Lung microvascular endothelial cell (primary cell): ENCODE measurements at places on chromosomes 4 and X. TPM values are rescaled to one million over a fixed set of nuclear protein-coding genes. Genes with fewer than 3 reads are reported as not detected.
A peak's percentile ranks its signal among the peaks of the same experiment; 100 is the strongest.

ANK2 gene
- 35.1 and 55.8 TPM in 2 replicates for total RNA-seq

DNA sequence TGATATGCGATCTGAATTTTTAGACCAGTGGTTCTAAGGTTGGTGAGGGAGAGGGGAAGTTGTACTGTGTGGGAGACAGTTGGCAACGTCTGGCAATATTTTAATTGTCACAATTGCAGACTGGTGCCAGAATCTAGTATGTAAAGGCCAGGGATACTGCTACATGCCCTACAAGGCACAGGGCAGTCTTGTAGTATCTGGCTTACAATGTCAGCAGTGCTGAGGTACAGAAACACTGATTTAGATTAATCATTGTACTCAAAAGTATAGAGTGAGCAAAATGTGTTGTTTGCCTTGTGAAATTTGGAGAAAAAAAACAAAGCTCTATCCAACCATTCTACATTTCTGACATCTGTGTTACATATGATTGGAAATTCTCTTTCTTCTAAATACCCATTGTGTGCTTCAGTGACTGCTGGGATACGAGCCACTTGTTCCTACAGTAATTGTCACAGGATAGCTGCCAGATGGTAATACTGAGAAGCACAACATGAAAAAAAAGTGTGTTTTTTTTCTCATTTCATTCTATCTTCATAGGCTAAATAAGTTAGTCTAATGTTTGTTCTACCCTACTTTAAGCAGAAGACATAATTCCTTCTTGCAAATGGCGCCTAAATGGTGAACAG, 526.7 kb upstream of the AGA start:
- DNase-seq, result no peak

- no peak for DNase-seq
Measured at GRCh38 chr4:115433491-115433890, 320.1 kb upstream of the NDST4 start.

DNA sequence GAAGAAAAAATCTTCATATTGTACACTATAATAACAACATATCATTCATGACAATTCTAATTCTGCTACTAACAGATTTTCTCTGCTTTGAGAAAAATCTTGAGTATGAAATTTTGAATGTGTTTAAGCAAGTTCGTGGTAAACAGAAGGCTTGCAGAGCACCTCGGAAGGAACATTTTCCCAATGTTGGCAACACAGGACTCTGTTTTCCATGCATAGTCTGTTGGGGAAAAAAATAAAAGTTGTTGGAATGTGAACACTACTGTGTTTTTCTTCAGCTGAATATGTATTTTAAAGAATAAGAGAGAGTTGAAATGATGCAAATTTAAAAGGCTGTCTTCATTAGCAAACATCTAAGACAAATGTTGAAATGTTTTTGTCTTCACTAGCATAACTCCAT, 54.7 kb upstream of the ANXA10 start:
- DNase-seq, result no peak

CD99 gene
- 181 and 195 TPM in 2 replicates for total RNA-seq

- DNase-seq, result peak; percentile 49
Measured at GRCh38 chr4:76087007-76087769, 12.7 kb downstream of the ART3 start.

SASH3 gene
- not detected in 2 replicates for total RNA-seq

QRFPR gene
- 0.40 and 0.44 TPM in 2 replicates for total RNA-seq

- DNase-seq, result no peak
Measured at GRCh38 chr4:150009533-150009932, 68.7 kb upstream of the DCLK2 start.

- no peak for DNase-seq
Measured at GRCh38 chr4:15636818-15637217, 18.3 kb downstream of the FBXL5 start.

DNA sequence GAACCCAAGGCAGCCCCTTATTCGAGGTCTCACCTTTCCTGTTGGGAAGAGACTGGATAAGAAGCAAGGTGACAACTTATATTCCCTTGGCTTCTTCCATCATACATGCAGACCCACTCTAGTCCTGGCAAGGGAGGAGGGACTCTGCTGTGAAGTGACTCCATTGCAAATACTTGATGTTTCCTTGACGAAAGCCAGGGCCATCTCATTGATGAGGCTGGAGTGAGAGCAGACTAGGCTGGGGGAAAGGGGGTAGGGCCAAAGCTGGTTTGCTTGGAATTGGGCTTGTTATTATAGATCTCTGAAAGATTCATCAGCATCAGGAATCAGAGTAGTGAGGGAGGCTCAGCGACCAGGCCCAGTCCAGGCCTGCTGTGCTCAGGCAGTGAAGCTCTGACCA, 2.3 kb upstream of the NHSL2 start:
- no peak for DNase-seq

DNA sequence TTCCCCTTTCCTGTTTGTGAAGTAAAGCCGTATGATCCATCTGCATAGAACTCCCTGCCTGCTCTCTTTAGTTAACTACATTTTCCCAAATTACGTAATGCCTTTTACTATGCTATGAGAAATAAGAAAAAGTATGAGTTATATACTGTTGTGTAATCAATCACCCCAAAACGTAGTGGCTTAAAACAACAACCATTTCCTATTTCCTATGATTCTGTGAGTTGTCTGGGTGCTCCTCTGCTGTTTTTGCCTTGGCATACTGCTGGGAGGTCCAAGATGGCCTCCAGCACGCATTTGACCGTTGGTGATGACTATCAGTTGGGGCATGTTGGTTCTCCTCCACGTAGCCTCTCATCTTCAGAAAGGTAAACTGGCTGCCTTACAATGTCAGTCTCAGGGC, 39.8 kb downstream of the BBS12 start:
- DNase-seq, result no peak

DNA sequence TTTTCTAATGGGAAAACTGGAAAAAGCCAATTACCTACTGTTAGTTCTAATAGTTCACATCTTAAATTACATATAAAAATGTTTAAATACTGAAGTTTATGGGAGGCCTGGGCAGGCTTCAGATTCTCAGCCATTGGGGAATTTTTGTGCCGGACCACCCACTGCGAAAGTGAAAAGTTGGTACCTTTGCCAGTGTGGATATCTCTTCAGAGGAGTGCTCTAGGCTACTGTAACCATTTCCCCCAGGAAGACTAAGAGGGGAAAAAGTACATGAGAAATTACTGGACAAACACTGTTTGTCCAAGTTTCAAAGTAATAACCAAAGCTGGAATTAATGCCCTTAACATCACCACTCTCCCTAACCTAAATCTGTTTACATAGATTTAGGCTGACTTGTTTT, 20.8 kb downstream of the PITX2 start:
- DNase-seq, result no peak

SPANXA1 gene
- total RNA-seq, result not detected in 2 replicates

DNA sequence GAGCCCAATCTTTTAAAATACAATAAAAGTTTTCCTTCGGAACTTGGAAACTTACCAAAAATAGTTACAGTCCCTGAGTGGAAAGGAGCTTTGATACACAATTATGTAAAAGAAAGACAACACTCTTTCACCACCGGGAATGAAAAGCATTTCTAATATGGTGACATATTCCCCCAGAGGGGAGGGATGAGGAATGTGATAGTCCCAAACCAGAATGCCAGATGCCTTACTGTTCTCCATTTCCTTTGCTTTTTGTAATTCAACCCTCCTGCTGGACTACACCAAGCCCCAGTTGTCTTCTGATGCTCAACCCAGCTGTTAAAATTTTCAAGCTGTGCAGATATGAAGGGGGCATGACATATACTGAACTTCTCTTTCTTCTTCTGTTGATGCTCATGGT, 4.1 kb downstream of the PRIMPOL start:
- no peak for DNase-seq

DNA sequence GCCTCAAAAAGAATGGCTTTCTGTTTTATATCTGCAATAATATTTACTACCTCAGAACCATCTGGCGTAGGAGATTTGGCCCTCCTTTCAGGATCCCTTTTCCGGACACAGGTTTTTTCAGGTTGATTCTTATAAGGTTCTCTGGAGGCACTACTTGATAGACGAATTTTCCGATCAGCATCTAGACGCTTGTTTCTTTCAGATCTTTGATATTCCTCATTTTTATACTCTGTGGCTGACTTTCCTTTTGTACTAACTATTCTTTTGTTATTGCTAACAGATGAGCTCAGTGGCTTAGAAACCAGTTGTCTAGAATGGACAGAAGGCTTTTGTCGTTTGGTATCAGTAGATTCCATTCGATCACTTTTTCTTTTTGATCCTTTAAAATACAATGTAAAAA, 12.4 kb downstream of the YTHDC1 start:
- no peak for DNase-seq

DNA sequence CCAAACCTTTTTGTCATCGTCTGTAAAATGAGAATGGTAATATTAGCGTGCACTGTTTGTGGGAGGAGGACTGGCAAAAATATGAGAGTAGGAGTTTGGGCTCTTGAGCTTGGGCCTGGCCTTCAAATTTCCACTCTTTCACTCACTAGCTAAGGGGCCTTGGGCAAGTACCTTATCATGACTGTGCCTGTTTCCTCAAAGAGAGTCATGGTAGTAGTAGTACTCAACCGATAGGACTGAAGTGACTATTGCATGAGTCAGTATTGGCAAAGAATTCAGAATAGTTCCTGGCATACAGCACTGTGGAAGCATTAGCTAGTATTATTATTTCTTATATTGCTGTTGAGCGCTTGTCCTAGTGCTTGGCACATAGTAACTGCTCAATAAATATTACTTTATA, 16.0 kb upstream of the RBM3 start:
- DNase-seq, result peak; percentile 78

DNA sequence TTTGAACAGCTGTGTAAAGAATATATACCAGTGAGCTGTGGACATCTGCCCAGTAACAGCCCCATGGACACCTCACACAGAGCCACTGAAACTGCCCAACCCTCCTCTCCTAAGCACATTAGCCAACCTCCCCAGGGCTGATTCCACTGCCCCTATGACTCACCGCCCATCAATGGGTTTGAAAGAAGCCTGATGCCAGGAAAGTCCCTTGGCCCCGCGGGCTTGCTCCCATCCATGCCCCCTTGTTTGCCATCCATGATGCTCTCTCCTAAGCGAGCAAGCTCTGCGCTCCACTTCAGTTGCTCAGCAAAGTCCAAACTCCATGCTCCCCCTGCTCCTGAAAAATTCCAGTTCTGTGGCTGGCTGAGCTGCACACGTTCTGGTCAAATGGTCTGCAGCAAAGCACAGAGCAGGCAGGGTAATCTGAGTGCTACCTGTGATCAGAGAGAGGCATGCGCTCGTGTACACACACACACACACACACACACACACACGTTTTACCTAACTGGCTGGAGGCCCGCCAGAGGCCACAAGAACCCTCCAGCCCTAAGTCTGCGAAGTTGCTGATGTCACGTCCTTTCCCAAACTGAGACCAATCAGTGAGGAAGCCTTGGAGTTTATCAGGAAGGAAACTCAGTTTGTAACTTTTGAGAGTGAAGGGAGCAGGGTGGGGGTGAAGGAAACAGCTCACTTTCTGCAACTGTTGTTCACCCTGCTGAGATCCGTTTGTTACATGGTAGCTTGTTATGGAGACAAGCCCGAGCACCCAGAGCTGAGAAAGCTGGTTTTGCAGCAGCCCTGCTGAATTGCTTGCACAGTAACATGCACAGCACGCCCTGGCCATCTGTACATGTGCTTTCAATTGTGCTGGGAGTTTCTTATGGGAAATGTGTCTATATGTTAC, at the start of gene ASB9:
Gene ASB9 (minus strand): TSS at position 466 of the 904 bp plus-strand sequence. CDS start 209 bp downstream, at position 257.
- DNase-seq, result peak; percentile 33

CSAG1 gene
- not detected in 2 replicates for total RNA-seq

GRCh38 chr4:33080275-33080674, 2360.1 kb downstream of the PCDH7 start:
- no peak for DNase-seq
